ENCODE measurements at places on chromosomes 7 and 10.

DNA sequence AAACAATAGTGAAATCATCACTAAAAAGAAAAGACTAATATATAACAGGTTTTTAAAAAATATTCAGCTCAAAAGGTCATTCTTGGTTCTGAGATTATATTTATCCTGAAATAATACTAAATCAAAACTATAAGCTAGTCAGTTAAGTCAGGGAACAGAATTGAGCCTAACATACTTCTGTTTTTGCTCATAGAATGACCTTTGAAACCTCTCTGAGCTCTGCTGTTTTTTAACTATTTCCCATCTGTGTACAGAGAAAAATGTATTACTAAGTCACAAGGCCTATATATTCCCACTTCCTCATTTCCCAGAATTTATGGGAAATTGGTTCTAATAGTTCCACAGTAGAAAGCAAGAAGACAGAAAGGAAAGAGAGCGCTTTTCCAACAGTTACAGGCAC, 346.8 kb upstream of the ETV1 start:
- DNase-seq: no peak

- no peak for DNase-seq
Observed at GRCh38 chr10:22570234-22570633, 144.1 kb downstream of the PIP4K2A start.

GRCh38 chr7:10429511-10429910, 544.2 kb upstream of the PHF14 start:
- no peak for DNase-seq

DNA sequence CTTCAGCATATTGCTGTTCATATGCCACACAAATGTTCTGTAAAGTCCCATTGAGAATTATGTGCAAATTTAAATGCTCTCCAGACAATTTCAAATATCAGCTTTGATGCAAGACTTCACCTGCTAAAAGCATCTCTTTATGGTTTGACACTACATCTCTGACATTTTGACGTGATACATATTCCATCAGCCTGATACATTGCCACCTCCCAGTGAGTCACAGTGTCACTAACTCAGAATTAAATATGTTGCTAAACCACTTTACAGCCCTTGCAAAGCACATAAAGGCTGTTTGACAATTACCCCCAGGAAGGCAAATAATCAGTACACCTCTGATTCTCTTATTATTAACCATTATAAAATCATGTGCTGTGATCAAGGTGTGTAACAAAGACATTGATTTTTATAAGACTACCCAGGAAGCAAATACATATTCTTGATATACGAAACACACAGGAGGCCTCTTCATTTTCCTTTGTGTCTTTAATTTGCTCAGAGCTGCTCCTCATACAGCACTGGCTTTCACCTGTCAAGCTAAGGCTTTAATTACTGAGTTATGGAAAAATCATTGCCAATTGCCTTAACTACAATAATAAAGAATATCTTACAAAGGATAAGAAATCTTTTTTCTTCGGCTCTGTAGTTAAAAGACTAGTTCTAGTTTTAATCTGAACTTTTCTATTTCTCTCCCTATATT, 547.5 kb upstream of the C7orf33 start:
- DNase-seq: no peak

DNA sequence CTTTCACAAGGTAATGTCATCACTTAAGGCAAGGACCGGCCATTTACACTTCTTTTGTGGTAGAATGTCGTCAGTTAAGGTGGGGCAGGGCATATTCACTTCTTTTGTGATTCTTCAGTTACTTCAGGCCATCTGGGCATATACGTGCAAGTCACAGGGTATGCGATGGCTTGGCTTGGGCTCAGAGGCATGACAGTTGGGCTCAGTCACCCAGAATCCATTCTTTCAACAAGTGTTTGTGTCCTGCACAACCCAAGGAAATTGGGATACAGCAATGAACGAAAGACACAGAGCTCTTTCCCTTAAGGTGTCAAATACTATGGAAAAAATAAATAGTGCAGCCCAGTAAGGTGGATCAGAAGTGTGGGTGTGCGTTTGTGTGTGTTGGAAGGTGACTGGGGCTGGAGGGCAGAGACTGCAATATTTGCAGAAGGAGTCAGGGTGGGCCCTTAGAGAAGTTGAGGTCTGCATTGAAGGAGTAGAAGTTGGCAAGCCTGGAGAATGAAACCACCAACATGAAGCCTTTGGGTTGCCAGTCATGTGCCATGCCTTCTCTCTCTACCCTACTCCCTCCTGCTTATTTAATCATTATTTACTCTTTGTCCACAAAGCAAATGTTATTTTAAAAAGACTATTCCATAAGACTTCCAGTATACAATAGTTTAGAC, 222.8 kb upstream of the PRKCQ start:
- DNase-seq: no peak

DNA sequence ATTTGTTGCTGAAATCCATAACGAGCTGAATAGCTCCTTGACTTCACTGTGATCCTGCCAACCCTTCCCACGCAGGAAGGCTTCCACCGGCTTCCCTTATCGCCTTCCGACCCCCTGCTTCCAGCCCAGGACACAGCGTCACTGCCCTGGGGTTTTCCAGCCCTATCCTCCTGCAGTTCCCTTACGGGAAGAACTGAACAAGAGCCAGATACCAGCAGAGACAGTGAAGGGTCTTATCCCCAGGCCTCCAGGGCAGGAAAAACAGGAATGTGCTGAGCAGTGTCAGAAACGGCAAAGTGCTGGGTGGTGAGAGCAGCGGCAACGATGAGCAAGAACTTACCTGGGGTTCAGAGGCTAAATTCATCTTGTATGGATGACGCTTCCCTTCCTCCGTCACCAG, 22.4 kb downstream of the PDLIM1 start:
- no peak for DNase-seq

DNA sequence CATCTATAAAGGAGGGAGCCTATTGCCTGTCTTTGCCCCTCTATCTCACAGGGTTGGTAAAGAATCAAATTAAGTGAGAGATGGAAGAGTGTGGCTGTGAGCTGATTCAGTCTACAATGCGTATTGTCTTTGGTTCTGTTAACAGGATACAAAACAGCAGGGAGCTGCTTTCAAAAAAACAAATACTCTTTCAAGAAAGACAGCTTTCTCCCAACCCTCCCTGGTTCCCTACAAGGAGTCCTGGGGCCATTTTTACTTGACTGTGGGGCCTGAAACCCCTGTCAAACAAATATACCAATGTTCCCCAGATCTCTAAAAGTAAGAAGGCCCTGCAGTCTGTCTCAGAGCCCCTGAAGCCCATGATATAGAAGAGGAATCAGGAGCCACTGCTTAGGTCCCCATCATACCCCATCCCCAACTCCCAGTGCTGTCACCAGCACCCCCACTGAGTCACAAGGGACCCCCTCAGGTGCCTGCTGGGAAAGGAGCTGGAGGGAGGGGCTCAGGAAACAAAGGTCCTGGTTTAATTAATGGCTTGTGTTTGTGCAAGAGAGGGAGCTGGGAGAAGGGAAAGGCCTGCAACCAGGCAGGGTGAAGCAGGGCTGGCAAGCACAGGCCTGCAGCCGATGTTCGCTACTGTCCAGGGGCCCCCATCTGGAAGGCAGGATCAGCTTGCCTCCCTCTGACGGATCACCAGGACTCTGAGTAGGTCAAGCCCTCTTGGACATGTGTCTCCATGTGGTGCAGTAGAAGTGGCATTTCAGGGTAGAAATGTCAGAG, 182.0 kb upstream of the GHITM start:
- DNase-seq: no peak

- DNase-seq: no peak
Observed at GRCh38 chr7:44432381-44432977, 58.0 kb downstream of the NUDCD3 start.

- peak; percentile 52 for DNase-seq
Observed at GRCh38 chr10:79018521-79019011, 50.2 kb upstream of the ZMIZ1 start.

GRCh38 chr7:18768256-18768655, 272.7 kb downstream of the HDAC9 start:
- DNase-seq: no peak

DNA sequence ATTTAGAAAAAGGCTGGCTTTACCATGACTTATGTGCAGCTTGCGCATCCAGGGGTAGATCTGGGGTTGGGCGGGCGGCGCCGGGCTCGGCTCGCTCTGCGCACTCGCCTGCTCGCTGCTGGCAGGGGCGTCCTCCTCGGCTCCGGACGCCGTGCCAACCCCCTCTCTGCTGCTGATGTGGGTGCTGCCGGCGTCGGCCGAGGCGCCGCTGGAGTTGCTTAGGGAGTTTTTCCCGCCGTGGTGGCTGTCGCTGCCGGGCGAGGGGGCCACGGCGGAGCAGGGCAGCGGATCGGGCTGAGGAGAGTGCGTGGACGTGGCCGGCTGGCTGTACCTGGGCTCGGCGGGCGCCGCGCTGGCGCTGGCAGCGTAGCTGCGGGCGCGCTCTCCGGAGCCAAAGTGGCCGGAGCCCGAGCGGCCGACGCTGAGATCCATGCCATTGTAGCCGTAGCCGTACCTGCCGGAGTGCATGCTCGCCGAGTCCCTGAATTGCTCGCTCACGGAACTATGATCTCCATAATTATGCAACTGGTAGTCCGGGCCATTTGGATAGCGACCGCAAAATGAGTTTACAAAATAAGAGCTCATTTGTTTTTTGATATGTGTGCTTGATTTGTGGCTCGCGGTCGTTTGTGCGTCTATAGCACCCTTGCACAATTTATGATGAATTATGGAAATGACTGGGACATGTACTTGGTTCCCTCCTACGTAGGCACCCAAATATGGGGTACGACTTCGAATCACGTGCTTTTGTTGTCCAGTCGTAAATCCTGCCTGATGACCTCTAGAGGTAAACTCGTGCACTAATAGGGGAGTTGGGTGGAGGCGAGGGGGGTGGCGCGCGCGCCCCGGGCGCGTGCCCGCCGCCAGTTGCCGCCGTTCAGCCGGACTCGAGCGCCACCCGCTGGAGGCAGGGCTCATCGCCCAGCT, at the start of gene HOXA5:
TSS of gene HOXA5 (minus strand) at position 659 of the 927 bp plus-strand sequence. CDS start at position 585, 74 bp downstream.
- no peak for DNase-seq

DNA sequence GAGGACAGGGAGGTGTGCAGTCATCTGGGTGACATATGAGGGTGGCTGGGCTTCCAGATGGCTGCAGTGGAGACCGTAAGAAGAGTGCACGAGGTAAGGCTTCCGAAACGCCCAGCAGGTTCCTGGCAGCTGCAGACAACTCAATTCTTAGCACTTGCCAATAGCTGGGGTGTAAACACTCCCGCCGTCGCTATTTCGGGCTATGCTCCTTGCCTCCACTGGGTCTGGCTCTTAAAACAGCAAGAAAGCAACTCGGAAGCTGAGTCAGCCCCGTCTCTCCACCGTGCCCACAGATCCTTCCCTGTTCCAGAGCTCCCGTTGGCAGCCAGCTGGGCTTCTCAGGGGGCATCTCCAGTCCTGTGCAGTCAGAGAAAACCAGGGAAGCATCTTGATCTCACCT, 6.1 kb upstream of the PDGFA start:
- no peak for DNase-seq

DNA sequence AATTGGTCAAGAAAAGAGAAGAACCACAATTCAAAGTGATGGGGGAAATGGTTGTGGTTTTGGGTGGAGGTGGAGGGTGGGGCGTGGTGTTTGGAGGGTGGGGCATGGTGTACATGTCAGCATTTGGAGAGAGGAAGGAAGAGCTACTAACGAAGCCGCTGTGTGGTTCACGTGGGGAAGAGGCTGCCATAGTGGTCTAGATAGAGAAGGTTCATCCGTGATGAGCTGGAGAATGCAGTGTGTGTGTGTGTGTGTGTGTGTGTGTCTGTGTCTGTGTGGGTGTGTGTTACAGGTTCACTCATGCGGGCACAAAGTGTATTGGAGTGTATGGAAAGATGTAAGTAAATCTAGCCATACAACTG, 6.1 kb upstream of the VCL start:
- DNase-seq: no peak

DNA sequence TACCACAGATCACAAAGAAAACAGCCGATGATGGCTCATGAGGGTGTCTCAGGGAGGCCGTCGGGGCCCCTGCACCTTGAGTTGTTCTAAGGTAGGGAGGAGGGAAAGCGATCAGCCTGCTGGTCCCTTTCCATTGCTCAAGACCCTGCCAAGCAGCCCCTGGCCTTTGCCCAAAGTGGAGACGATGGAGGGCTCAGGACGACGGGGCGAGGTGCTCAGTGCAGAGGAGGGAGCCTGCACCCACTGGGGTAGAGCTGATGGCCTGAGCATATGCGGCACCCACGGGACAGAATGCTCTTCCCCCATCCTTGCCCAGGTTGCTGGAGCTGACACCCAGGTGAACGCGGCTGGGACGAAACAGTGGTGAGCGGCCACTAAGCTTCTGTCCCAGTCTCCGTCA, 58.3 kb upstream of the FAM20C start:
- DNase-seq: no peak

All from chondrocyte (in vitro differentiated cells).